ENCODE measurements at places on chromosomes 3 and 15.

DNA sequence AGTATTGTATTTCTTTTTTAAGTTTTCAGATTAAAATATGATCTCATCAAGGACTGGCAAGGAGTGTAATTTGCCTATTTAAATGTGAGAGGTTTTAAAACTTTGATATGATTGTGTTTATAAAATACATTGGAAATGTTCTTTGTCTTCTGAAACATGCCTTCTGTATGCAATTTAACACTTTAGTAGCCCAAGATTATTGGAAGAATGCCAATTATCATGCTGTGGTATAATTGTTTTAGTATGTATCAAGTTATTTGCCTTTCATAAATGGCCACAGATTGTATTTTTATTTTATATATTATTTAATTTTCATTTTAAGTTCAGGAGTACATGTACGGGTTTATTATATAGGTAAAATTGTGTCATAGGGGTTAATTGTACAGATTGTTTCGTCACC, 31.7 kb downstream of the ECT2 start:
- no peak for DNase-seq

DNA sequence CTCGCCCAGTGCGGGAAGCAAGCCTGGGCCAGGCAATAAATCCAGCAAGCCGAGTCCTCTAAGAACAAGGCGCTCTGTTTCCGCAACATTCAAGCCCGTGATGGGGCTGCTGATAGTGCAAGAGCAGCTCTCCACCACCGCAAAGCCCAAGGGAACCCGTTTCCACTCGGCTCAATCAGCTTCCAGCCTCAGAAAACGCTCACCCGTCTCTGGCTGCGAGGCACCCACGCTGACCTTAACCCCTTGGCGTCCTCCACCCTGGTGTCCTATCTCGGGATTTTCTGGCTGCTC, 17.8 kb downstream of the SPATA12 start:
- peak; percentile 3 for DNase-seq

GRCh38 chr3:126959921-126960603, 22.9 kb upstream of the PLXNA1 start:
- no peak for DNase-seq

DNA sequence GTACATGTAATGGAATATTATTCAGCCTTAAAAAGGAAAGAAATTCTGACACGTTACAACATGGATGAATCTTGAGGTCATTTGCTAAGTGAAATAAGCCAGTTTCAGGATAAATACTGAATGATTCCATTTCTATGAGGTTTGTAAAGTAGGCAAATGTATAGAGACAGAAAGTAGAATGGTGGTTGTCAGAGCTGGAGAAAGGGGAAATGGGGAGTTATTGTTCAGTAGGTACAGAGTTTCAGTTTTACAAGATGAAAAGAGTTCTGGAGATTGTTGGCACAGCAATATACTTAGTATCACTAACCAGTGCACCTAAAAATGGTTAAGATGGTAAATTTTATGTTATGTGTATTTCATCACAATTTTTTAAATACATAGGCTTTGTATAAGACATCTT, 60.6 kb downstream of the USP8 start:
- no peak for DNase-seq

GRCh38 chr3:29934751-29935150, 653.9 kb downstream of the RBMS3 start:
- DNase-seq = no peak

DNA sequence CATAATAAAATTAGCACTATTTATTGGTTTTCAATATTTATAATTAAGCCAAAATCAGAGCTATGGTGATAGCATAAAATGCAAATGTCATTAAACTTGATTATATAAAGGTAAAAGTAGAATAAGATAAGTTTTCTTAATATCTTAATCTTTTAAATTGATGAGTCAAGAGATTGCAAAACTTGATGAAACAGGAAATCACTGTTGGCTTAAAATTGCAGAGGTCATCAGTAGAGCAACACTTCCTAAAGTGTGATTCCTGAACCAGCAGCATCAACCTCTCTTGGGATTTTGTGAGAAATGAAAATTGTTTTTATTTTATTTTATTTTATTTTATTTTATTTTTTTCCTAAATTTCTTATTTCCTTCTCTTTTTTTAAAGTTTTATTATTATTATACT, 226.4 kb upstream of the CTDSPL start:
- DNase-seq = no peak

- DNase-seq = no peak
Measured at GRCh38 chr3:61043156-61043555, 208.1 kb downstream of the FHIT start.

GRCh38 chr3:112114576-112115160, 18.4 kb downstream of the GCSAM start:
- DNase-seq = no peak

DNA sequence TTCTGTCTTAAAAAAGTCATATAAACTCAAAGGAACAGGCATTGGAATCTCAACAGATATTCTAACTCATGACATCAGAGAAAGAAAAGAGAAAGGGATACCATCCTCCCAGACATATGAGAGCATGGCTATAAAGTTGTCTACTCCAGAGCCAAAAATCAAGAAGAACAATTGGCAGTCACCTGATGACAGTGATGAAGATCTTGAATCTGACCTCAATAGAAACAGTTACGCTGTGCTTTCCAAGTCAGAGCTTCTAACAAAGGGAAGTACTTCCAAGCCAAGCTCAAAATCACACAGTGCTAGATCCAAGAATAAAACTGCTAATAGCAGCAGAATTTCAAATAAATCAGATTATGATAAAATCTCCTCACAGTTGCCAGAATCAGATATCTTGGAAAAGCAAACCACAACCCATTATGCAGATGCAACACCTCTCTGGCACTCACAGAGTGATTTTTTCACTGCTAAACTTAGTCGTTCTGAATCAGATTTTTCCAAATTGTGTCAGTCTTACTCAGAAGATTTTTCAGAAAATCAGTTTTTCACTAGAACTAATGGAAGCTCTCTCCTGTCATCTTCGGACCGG, 35.9 kb downstream of the UNC13C start:
- DNase-seq = no peak

DNA sequence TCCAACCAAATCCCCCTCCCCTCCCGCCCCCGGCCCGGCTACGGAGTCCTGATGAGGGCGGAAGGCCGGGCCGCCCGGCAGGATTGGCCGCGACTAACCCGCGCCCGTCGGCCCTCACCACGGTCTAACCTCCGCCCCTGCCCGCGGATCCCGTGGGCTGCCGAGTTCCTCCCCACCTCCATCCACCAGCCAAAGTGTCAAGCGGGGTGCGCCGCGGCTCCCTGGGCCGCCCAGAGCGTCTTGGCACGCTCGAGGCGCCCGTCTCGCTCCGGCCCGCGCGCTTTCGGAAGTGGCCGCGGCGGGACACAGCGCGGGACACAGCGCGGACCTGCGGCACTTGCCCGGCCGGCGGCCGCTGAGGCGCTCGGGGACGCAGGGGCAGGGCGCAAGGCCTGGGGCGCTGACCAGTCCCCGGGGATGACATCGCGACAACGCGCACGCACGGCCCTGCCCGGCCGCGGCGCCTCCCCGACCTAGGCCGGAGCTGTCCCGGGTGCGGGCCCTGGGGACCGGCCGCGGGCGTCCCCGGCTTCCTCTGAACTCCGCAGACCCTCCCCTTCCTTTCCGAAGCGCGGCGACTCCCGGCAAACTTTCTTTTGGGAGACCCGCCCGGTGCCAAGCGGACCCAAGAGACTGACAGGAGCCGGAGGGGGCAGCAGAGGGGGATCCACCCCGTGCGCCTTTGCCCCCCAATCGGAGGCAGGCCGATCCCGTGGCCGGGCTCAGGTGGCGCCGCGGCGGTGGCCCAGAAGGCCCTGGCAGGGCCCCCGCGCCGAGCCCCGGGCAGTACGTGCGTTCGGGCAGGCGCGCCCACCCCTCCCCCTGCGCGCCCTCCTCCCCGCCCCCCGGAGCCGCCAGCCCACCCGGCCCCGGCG, 112.8 kb upstream of the ICE2 start:
- no peak for DNase-seq

- no peak for DNase-seq
Measured at GRCh38 chr3:174170248-174170647, 688.9 kb upstream of the NAALADL2 start.

DNA sequence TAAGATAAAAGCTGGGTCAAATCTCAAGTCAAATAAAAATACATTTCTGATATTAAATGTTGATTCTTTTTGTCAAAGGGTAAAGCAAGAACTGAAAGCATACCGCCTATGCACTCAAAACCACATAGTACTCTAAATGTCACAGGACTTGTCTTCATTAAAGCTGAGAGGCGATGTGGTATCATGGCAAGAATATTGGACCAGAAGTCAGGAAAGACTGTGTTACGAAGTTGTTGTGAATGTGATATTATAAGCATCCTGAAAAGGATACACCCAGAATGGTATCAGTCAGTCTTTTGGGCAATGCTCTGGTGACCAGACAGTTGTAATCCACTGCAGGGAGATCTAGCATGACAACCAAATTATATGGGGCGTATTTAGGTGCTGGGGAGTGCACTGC, 33.8 kb downstream of the TIGIT start:
- no peak for DNase-seq

DNA sequence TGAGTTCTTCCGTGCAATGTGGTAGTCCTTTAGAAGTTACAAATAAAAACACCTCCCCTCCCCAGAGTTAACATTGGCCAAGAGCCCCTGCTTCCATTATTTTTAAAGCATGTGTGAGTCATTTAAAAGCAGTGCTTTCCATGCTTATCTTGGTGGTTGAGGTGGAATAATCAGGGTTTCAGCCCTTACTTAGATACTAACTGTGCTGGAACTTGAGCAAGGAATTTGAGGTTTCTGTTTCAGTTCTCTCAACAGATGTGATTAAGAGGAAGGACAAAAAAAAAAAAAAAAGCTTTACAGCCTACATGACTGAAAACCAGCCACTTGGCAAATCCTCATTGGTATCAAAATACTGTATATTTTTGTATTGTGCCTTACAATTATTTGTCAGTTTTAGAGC, 64.5 kb downstream of the CGNL1 start:
- DNase-seq = no peak

GRCh38 chr15:43911235-43911781, 84.5 kb downstream of the WDR76 start:
- no peak for DNase-seq

DNA sequence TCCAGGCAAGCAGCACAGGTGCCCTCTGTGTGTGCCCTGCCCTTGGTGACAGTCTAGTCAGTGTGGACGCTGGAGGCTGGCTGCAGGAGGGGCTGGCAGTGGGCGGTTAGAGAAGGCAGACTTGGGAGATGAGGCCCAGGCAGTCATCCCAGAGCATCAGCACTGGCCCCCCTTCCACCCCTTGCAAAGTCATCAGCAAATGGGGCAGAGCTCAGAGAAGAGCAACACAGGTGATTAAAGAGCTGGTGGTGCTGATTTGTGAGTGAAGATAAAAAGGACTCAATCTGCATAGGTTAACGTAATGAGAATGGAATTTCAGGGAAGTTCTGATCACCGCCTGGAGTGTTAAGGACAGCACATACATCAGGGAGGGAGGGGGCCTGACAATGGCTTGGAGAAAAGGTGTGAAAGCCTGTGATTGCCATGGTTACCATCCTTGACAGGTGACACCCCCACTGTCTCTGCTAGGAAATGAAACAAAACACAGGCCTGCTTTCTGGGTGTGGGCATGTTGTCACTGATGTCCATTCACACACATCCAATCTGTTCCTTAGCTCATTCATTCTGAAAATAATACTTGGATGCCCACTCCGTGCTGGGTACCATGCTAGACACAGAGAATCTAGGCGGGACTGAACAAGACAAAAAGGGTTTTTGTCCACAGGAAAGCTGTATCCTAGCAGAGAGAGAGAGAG, 269.6 kb upstream of the ST8SIA2 start:
- no peak for DNase-seq

GRCh38 chr15:68113273-68113672, 59.2 kb downstream of the PIAS1 start:
- DNase-seq = no peak

GRCh38 chr3:81242871-81243270, 518.6 kb downstream of the GBE1 start:
- DNase-seq = no peak

- DNase-seq = no peak
Measured at GRCh38 chr3:51687431-51688205, 16.6 kb downstream of the TEX264 start.

DNA sequence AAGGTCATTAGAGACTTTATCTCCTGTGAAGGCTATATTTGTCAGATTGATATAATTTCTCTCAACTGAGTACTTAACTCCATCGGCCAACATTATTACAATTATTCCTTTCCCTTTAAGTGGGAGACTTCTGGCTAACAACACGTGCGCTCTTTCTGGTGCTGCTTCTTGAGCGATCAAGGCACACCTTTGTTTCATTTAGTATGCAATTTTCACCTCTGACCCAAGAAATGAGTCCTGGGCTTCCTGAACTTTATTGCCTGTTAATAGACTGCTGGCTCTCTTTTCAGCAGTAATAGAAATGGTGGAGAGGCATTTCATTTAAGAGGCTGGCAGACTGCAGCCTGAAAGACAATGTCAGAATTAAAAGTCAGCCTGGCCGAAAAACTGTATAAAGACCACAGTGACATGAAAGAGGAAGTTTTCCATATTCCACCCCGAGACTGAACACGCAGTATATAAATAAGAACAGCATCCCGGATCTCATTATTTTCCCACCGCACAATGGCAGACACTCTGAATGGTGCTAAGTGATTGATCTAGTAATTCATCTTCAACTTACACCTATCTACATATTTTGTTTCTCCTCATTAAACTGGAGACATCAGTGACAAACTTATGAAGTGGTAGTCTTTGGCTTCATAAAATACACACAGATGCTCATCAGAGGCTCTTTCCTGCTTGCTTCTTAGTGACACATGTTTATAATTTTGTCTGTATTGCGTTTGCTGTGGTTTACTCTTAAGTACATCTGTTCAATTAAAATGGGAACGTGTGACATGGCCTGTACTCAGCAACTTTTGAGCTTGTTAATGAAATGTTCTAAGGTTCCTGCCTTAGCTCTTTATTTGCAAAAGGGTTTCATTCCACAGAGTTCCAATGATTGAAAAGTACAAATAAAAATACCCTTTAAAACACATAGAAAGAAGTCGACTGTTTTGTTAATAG, 299.9 kb downstream of the MECOM start:
- no peak for DNase-seq

DNA sequence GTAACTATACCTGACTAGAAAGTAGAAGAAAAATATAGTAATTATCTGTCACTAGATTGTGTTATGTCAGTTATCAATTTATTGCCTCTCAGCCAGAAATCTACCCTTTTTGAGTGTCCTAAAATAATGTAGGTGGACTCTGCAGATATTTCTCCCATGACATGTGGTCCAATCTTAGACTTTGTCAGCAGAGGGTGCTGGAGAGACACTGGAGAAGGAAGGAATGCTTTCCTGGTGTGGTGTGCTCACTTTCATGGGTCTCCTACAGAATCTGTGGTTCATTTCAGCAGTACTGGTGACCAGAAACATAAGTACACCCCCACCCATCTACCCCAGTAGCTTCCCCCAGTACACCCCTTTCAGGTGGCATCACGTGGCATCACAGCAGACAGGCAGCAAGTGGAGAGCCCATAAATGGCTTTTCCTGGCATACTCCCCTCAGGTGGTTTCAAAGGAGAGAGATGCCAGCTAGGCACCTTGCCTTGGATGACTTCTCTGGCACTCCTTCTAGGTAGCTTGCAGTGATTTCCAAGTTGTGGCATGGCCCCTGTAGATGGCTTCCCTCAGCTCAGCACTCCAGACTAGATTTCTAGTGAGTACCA, 114.7 kb downstream of the GADL1 start:
- DNase-seq = no peak

All from stimulated activated CD4-positive, alpha-beta T cell treated with anti-CD3 and anti-CD28 coated beads, Interleukin-15, amount 100 ng/mL, for 48 hours (primary cell).